ENCODE measurements at places on chromosomes 4 and X. TPM values are rescaled to one million over a fixed set of nuclear protein-coding genes. Genes with fewer than 3 reads are reported as not detected.

- H3K4me1 ChIP-seq = no peaks in the 10 kb centered on the region
- no peak for DNase-seq
- no peaks in the 10 kb centered on the region for H3K27me3 ChIP-seq
- H3K4me3 ChIP-seq = no peak overlapping the region
Observed at GRCh38 chr4:63085091-63085490, 1324.2 kb downstream of the TECRL start.

Gene HTN3
- not detected for total RNA-seq

Gene C4orf50
- total RNA-seq = 0.16 TPM

GRCh38 chr4:108427946-108428485, 192.4 kb upstream of the RPL34 start:
- H3K27me3 ChIP-seq = no peaks in the 10 kb centered on the region
- H3K27ac ChIP-seq = no peak overlapping the region
- H3K36me3 ChIP-seq = no peaks in the 10 kb centered on the region

DNA sequence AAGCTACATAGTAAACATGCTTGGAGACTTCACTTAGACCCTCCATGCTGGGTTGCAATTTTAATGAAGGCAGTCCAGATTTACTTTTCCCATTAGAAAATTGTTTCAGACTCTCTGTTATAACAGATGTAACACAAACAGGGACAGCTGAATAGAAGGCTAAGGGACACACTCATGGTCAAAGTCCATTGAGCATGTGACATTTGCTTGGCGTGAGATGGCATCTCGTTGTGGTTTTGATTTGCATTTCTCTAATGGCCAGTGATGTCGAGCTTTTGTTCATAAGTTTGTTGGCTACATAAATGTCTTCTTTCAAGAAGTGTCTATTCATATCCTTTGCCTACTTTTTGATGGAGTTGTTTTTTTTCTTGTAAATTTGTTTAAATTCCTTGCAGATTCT, 358.2 kb upstream of the CLNK start:
- no peaks in the 10 kb centered on the region for H3K27me3 ChIP-seq
- no peaks in the 10 kb centered on the region for H3K36me3 ChIP-seq
- H3K4me1 ChIP-seq = no peaks in the 10 kb centered on the region
- H3K4me3 ChIP-seq = no peak overlapping the region

DNA sequence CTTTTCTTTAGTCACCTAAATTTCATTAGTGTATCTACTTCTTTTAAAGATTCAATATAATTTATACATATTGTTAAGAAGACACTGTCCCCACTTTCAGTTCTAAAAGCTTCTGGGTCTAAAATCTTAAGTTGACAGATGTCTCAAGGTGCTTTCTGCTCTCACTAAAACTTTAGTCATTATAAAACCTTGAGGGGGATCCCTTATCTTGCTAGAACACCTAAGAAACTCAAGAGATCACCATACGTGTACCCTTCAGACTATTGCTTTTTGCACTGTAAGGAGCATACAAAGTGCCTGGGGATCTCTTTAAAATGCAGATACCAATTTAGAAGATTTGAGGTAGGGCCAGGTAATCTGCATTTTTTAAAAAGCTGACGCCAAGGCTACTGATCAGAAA, 30.1 kb downstream of the CYBB start:
- H3K4me1 ChIP-seq = no peaks in the 10 kb centered on the region
- H3K36me3 ChIP-seq = no peaks in the 10 kb centered on the region
- DNase-seq = no peak
- H3K27ac ChIP-seq = no peak overlapping the region
- H3K27me3 ChIP-seq = no peaks in the 10 kb centered on the region

- no peak for DNase-seq
- no peaks in the 10 kb centered on the region for H3K27me3 ChIP-seq
- no peak overlapping the region for H3K27ac ChIP-seq
- no peaks in the 10 kb centered on the region for H3K36me3 ChIP-seq
- no peak overlapping the region for H3K4me3 ChIP-seq
- H3K4me1 ChIP-seq = no peaks in the 10 kb centered on the region
Observed at GRCh38 chrX:109911046-109911445, 91.9 kb upstream of the TMEM164 start.

DNA sequence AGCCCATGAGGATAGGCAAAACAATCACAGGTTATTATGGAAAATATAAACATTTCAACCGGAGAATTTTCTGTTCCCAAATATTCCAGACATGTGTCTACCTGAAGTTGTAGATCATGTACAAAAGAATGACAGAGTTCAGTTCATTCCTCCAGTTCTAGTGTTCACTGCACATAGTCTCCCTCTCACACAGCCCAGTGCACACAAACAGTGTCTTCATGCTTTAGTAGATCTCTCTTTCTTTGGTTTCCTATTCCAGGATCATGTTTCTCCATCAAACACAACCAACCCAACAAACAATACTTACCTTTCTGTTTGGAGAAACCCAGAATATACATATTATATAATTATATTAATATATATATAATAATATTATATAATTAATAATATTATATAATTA, 671.9 kb downstream of the TRIML1 start:
- H3K27me3 ChIP-seq = no peaks in the 10 kb centered on the region
- no peaks in the 10 kb centered on the region for H3K36me3 ChIP-seq
- H3K27ac ChIP-seq = no peak overlapping the region

- no peak overlapping the region for H3K4me3 ChIP-seq
- no peaks in the 10 kb centered on the region for H3K36me3 ChIP-seq
- peaks cover 20% of the 10 kb centered on the region for H3K27me3 ChIP-seq
Observed at GRCh38 chr4:6198768-6199421, 1.5 kb downstream of the JAKMIP1 start.

Gene RS1
- total RNA-seq = 0.44 TPM

GRCh38 chr4:166924424-166924823, 309.9 kb downstream of the SPOCK3 start:
- no peak overlapping the region for H3K4me3 ChIP-seq
- no peak for DNase-seq
- H3K27ac ChIP-seq = no peak overlapping the region
- no peaks in the 10 kb centered on the region for H3K4me1 ChIP-seq

GRCh38 chr4:186134257-186134656, 29.8 kb downstream of the FAM149A start:
- H3K27ac ChIP-seq = no peak overlapping the region
- no peaks in the 10 kb centered on the region for H3K36me3 ChIP-seq
- H3K4me3 ChIP-seq = no peak overlapping the region
- H3K4me1 ChIP-seq = no peaks in the 10 kb centered on the region

DNA sequence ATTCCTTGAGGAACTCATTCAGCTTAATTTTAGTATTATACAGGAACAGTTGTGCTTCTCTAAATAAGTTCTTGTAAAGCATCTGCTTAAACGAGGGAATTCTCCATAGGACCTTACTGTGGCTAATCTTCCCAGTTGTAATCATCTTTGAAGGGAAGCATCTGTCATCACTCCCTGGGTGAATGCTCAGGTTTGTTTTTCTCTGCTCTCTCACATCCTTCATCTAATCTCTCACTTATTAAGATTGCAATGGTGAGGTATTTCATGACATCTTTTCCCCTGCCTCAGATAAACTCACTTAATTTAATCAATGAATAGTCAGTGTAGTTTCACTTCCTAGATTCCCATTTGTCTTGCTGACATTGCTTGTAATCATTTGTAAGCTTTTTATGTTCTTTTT, 121.8 kb upstream of the ADAMTS3 start:
- no peaks in the 10 kb centered on the region for H3K36me3 ChIP-seq
- no peak overlapping the region for H3K27ac ChIP-seq
- DNase-seq = no peak
- H3K27me3 ChIP-seq = no peaks in the 10 kb centered on the region

- no peak overlapping the region for H3K4me3 ChIP-seq
- no peak overlapping the region for H3K27ac ChIP-seq
- H3K36me3 ChIP-seq = no peaks in the 10 kb centered on the region
- no peaks in the 10 kb centered on the region for H3K27me3 ChIP-seq
Observed at GRCh38 chrX:69128588-69128987, 36.7 kb downstream of the PJA1 start.
